ENCODE measurements at places on chromosomes 11 and 22. TPM values are rescaled to one million over a fixed set of nuclear protein-coding genes. Genes with fewer than 3 reads are reported as not detected.

GRCh38 chr22:26906464-26906863 is 249.1 kb downstream of the MIAT start:
- DNase-seq, result no peak
- no peak overlapping the region for H3K4me3 ChIP-seq
- no peaks in the 10 kb centered on the region for H3K27me3 ChIP-seq
- no peaks in the 10 kb centered on the region for H3K36me3 ChIP-seq
- H3K4me1 ChIP-seq, result peaks cover 12% of the 10 kb centered on the region

- no peak overlapping the region for H3K27ac ChIP-seq
- H3K36me3 ChIP-seq, result no peaks in the 10 kb centered on the region
- H3K27me3 ChIP-seq, result no peaks in the 10 kb centered on the region
- no peak for DNase-seq
Observed at GRCh38 chr11:126833065-126833464, 167.5 kb downstream of the KIRREL3 start.

The PLAAT5 gene
- not detected for polyA plus RNA-seq

The FAM181B gene
- not detected for polyA plus RNA-seq

The NUCB2 gene
- 6.3 TPM for polyA plus RNA-seq

GRCh38 chr11:58617976-58618557 is 4.4 kb upstream of the CNTF start:
- H3K4me1 ChIP-seq, result no peaks in the 10 kb centered on the region
- DNase-seq, result no peak
- peaks cover 6% of the 10 kb centered on the region for H3K36me3 ChIP-seq
- H3K27ac ChIP-seq, result no peak overlapping the region
- H3K27me3 ChIP-seq, result no peaks in the 10 kb centered on the region

GRCh38 chr11:6563121-6563619 is 40.2 kb downstream of the RRP8 start:
- no peaks in the 10 kb centered on the region for H3K36me3 ChIP-seq
- H3K27ac ChIP-seq, result no peak overlapping the region
- H3K4me3 ChIP-seq, result no peak overlapping the region
- no peaks in the 10 kb centered on the region for H3K4me1 ChIP-seq

The ANKK1 gene
- polyA plus RNA-seq, result 5.3 TPM

DNA sequence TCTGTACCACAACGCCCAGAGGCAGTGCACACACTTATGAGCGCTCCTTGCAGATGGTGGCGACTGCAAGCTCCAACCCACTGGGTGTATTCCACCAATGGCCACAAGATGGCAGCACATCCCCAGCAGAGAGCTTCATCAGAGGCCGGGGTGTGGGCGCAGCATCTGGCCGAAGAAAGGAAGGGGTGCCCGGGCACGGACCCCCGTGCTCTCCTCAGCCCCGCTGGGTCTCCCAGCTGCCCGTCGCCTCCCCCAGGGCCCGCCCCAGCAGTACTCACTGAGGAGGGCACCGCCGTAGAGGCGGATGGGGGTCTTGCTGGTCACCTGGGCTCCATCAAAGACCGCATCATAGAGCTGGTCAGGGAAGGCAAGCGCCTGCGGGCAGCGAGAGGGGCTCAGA is 14.2 kb downstream of the TP53I11 start:
- H3K4me3 ChIP-seq, result no peak overlapping the region
- peaks cover 5% of the 10 kb centered on the region for H3K36me3 ChIP-seq
- peak; percentile 88 for DNase-seq
- no peak overlapping the region for H3K27ac ChIP-seq

The IL10RA gene
- polyA plus RNA-seq, result 73.3 TPM

The RFPL1 gene
- polyA plus RNA-seq, result not detected

DNA sequence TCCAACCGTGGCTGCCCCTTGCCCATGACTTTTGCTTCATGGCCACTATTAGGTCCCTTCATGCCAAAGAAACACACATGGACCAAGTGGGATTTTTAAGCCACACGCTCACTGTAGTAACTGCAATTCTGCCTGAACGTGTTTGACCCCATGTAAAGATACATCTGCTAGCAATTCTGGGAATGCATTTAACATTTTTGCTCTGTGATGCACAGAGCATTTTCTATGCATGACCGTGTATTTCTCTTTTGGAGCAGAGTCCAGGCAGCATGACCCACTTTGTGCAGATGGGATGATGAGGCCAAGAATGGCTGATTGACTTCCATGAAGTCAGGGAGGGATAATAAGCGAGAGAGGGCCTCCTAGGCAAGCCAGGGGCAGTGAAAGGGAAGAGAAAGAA is 108.5 kb downstream of the TP53I11 start:
- no peaks in the 10 kb centered on the region for H3K27me3 ChIP-seq
- no peaks in the 10 kb centered on the region for H3K36me3 ChIP-seq
- H3K4me3 ChIP-seq, result no peak overlapping the region

The CAPN1 gene
- polyA plus RNA-seq, result 175 TPM

Measured in B cell (primary cell).